ENCODE measurements at places on chromosomes 4 and X.

GRCh38 chr4:85741921-85742591 lies 267.1 kb downstream of the ARHGAP24 start:
- no peak for DNase-seq

- no peak for DNase-seq
Observed at GRCh38 chr4:98754736-98755135, 96.3 kb upstream of the TSPAN5 start.

DNA sequence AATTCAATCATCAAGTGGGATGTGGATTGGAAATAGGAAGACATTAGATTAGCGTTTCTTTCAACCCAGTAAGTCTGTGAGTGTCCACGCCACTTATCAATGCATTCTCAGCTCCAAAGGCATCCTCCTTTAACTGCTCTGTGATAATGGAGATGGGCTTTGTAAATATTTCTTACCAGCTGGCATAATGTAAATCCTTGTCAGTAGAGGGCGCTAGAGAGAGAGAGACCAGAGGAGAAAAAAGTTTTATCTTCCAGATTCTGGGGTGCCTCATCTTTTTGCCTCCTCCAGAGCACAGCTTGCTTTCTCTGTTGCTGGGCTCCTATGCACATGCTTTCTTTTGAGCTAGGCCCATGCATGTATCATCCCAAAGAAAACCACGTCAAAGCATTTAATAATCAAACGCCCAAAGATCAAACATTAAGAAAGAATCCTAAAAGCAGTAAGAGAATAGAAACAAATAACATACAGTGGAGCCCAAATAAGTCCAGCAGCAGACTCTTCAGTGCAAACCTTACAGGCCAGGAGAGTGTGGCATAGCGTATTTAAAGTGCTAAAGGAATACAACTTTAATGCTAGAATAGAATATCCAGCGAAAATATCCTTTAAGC lies 9.6 kb upstream of the MTMR1 start:
- DNase-seq = no peak

DNA sequence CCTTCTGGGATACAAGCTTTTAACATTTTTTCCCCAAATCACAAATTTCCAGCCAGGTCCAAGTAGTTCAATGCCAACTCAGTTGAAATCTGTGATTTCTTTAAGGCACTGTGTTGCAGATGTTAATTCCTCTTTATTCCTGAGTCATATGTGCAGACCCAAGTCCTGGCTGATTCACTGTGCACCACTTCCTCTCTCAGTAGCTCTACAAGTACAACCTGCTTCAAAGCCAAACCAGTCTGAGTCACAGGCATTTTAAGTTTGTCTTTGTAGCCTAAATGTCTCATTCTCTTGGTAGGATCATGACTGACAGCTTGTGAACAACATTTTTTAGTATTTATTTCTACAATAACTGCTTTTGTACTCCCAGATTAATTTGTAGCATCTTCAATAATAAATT lies 165.6 kb upstream of the S100G start:
- DNase-seq = peak; percentile 94

GRCh38 chr4:73967866-73968265 lies 14.0 kb downstream of the PF4 start:
- DNase-seq = no peak

- DNase-seq = no peak
Observed at GRCh38 chr4:168853770-168854169, 156.3 kb downstream of the CBR4 start.

GRCh38 chr4:147933316-147933715 lies 201.4 kb downstream of the ARHGAP10 start:
- DNase-seq = no peak

- DNase-seq = no peak
Observed at GRCh38 chrX:103503163-103503852, 16.0 kb downstream of the RAB40A start.

GRCh38 chrX:150446151-150446550 lies 83.0 kb downstream of the MAMLD1 start:
- no peak for DNase-seq

DNA sequence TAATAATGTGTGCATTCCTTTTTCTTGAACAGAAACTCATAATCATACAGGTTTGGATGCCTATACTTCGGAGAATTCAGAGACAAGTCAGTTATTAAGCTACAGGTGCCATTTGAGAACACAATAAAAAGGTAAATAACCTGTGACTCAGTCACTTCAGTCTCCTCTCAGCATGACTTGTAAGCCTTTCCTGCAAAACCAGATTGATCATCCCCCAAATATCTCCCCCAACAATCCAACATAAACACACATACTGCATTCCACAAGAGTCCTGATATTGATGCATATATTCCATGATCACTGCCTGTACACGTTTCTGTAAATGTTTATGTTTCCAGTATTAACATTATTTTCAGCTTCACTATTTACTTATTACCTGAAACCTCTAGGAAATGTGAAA lies 110.8 kb downstream of the PWWP3B start:
- DNase-seq = no peak

- DNase-seq = no peak
Observed at GRCh38 chrX:11537141-11537540, 128.6 kb downstream of the ARHGAP6 start.

GRCh38 chrX:53188763-53189162 lies 36.2 kb downstream of the KDM5C start:
- no peak for DNase-seq

- DNase-seq = peak; percentile 31
Observed at GRCh38 chr4:721261-722168, 15.9 kb downstream of the PCGF3 start.

GRCh38 chrX:16305187-16305586 lies 137.9 kb downstream of the MAGEB17 start:
- DNase-seq = no peak

DNA sequence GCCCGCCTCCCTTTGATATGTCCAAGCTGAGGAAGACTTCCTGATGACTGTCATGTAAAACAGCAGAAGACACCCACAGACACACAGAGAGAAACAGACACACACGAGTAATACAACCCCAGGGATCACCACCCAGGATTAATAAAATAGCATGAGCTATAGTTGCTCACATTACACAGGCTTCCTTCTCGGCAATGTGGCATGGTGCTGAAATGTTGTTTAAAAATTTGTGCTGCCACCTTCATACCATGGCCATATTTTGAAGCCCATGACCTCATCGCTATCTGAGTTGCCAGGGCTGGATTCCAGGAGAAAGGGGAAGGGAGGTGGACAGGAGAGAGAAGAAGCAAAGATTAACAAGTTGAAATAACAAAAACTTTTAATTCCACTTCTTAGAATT lies 111.7 kb downstream of the SYNPO2 start:
- DNase-seq = peak; percentile 23

DNA sequence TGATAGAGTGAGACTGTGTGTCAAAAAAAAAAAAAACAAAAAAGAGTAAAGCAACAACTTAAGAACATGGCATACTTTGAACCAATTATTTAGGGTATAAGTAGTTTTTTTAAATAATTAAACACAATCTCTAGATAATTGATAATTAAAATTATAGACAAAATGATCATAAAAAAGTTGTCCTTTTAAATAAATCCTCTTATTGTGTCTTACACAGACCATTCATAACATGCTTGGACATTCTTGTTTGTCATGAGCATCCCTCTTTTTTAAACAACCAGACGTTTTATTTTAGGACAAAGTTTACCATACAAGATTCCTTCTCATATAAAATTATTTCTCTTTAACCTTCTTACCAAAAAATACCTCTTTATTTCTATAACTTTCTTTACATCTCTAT lies 35.1 kb downstream of the SPCS3 start:
- no peak for DNase-seq

GRCh38 chr4:68358988-68359387 lies 9.1 kb upstream of the YTHDC1 start:
- no peak for DNase-seq

DNA sequence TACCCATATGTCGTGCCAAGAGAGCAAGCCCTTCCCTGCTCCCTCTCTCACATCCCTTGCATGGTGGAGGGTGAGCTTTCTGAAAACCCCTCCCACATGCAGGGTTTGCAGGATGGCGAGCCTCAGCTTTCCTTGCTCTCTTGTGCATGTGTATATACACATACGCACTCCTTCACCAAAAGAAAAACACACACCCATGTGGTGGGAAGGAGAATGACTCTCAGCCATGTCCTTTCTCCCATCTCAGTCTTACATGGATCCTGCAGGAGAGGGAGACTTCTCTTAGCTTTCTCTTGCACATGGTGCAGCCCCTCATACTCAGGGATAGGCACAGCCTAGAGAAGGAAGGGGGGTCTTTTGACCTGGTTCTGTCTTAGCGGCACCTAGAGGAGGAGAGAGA lies 81.1 kb downstream of the CLCN5 start:
- DNase-seq = no peak

DNA sequence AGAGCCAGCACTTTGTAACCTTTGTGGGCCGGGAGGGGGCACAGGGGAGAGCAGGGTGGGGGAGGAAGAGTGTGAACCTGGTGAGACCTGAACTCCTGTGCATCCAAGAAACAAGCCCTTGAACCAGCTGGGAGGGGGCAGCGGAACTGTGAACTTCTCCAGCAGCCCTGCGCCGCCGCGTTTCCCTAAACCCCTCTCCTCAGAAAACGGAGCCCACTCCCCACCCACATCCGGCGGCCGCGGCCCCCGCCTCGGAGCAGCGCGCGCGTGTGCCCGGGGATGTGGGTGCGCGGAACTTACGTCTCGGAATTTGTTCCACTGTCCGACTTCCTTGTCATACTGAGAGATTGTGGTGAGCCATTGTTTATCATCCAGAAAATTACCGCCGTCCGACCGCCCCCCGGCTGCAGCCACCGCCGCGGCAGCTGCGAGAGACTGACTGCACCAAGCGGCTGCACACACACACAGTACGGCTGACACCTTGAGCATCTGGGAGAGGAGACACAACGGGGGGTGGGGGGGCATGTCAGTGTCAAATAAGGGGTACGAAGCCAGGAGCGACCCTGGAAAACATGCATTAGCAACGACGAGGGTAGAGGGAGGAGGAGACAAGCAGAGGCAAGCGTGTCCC lies 494 bp downstream of the SPOCK3 start:
- no peak for DNase-seq

DNA sequence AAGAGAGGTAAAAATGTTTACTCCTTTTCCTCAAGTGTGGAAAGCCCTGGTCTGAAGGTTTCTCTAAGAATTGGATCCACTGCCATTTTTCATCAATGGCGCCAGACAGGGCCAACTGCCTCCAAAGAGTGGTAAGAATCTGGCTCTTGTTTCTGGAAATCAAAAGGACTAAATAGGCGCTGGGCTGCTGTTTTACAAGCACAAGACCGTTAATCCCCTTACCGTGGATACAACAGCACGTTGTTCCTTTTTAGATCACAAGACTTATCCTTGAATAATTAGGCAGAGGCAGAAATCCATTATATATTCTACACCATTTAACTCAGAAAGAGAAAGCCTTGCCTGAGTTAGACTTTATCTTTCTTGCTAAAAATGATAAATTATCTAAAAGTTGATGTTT lies 10.6 kb downstream of the CLTRN start:
- no peak for DNase-seq

GRCh38 chr4:10091531-10092181 lies 24.9 kb downstream of the WDR1 start:
- no peak for DNase-seq

- DNase-seq = no peak
Observed at GRCh38 chrX:53230116-53230515, 5.1 kb upstream of the KDM5C start.

- no peak for DNase-seq
Observed at GRCh38 chr4:20313237-20314030, 61.7 kb downstream of the SLIT2 start.
